ENCODE measurements at places on chromosomes 5 and 9. TPM values are rescaled to one million over a fixed set of nuclear protein-coding genes. Genes with fewer than 3 reads are reported as not detected.

The SLC36A3 gene
- polyA plus RNA-seq: not detected

The RBM27 gene
- 6.1 TPM for polyA plus RNA-seq

The DOCK8 gene
- not detected for polyA plus RNA-seq

The DNM1 gene
- 35.7 TPM for polyA plus RNA-seq

The TMEM215 gene
- not detected for polyA plus RNA-seq

The PTGR1 gene
- 38.4 TPM for polyA plus RNA-seq

The SNAPC4 gene
- polyA plus RNA-seq: 9.2 TPM
